ENCODE measurements at places on chromosomes 2 and 18.

DNA sequence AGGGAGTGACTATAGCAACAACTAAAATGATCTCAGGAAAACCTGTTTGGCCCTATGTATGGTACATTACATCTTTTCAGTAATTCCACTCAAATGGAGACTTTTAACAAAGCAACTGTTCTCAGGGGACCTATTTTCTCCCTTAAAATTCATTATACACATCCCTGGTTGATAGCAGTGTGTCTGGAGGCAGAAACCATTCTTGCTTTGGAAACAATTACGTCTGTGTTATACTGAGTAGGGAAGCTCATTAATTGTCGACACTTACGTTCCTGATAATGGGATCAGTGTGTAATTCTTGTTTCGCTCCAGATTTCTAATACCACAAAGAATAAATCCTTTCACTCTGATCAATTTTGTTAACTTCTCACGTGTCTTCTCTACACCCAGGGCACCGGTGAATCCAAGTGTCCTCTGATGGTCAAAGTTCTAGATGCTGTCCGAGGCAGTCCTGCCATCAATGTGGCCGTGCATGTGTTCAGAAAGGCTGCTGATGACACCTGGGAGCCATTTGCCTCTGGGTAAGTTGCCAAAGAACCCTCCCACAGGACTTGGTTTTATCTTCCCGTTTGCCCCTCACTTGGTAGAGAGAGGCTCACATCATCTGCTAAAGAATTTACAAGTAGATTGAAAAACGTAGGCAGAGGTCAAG lies 955 bp downstream of the TTR start:
- DNase-seq: no peak

- DNase-seq: no peak
Observed at GRCh38 chr2:188971432-188971861, 2.7 kb upstream of the COL3A1 start.

- DNase-seq: no peak
Observed at GRCh38 chr2:181741756-181742155, 61.4 kb upstream of the NEUROD1 start.

DNA sequence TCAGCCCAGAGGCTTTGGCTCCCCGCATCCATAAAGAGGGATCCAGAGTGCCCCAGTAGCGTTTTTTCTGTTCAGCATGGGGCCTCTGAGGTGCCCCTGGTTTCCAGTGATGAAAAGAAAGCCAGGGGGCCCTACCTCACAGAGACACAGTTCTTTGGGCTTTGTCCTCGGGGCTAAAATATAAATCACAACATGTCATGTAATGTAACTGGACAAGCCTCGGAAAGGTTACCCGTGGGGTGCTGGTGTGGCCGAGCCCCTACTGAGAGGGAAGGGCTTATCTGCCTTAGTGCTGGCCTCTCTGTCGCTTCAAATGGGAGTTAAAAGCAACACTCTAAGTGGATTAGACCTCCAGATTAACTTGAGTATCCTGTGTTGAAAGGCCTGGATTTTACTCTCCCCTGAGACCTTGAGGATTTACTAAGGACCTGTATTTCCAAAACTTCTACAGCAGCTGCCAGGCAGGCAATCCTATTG lies 251.6 kb upstream of the APCDD1 start:
- DNase-seq: no peak

Measured in HT-29 (cell line).